ENCODE measurements at places on chromosomes 2 and 18.

DNA sequence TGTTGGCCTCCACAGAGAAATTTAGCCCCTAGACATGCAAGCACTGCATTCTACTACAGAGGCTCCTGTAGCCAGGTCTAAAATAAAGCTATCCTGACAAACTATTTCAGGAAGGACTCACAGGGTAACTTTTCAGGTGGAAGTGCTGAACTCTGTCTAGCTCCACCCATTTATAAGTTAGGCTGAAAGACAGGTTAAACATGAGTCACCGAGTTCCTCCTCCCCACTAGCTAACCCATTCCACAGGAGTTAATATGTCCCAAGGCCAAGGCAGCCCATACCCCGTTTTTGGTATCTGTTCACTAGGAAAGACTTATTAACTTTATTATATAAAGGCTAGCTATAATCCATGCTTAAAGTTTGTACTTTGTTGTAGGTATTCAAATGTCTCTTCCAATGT, 3.5 kb downstream of the CWC22 start:
- no peak for DNase-seq

DNA sequence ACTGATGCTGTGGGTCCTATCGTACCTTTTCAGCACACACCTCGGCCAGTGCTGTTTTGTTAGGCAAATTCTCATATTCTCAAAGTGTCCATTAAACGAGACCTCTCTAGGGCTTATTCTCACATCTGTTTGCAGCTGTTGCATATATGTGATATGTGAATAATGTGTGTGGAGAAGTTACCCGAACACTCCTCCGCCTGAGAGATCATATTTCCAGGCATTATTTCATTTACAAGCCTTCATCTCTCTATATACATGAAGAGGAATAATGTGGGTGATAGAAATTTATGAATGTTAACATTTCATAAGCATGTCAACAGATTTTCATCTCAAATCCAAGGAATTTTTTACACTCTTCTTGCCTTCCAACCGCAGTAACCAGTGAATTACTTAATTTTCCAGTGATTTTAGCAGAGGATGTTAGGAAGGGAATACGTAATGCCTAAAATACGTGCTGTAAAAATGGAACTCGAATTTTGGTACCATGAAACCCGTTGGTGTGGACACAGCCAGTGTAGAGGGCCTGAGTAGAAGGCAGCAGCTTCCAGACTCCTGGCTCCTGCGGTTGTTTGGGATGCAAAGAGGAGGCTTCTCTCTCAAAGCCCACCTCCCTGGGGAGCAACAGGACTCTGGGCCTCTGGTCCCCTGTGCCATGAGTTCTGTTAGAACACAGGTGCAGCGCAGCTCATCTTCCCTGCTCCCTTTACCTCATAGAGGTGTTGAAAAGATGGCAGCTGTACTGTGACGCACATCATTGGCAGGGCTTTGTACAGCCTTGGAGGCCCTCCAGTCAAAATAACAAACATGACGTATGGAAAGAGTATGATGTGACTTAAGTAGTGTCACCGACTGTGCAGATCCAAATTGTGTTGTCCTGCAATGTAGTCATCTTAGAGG, 280.1 kb downstream of the NEDD4L start:
- no peak for DNase-seq

- DNase-seq: no peak
These were observed 91.2 kb downstream of the NEDD4L start for GRCh38 chr18:58135183-58135641.

- no peak for DNase-seq
These were observed 144.3 kb downstream of the KCNE4 start for GRCh38 chr2:223196331-223196730.

DNA sequence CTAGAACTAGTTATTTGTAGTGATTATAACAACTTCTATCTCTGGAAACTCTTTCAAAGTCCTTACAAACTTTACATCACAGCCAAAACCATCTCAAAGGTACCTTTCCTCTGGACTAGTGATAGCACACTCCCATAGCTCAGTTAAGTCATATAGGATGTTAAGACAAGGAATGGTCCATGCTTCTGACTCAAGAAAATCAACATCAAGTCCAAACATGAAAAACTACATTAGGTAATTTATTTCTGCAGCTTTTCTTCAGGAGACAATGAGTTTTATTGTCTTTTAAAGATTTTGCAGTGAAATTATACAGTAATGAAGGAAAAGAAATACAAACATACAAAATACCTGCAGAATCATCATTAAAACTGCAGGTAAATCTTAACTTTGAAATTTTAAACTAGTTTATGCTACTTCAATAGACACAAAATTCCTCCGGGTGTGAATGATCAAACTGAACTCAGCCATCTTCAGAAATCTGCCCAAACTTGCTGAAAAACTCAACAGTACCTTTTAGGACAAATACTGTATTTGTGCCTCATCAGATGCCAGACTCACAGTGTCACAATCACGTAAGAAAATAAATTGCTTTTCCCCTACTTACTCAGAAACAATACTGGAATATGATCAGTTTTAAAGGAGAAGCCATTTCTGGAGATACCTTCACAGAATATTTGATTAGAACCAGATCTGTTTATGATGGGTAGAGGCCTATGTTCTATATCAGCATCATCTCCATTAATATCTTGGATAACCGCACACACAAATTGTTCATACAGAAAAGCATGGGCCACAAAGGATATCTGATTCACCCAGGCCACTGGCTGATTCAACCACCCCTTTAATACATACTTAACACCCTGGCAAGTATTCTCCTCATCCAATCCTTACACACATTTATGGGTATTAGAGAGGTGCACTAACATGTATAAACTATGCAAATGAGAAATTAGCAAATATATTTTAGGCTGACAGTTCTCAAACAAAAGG, 2.6 kb downstream of the TMEM131 start:
- DNase-seq: no peak

GRCh38 chr2:24843330-24843860, 50.2 kb downstream of the CENPO start:
- DNase-seq: no peak

DNA sequence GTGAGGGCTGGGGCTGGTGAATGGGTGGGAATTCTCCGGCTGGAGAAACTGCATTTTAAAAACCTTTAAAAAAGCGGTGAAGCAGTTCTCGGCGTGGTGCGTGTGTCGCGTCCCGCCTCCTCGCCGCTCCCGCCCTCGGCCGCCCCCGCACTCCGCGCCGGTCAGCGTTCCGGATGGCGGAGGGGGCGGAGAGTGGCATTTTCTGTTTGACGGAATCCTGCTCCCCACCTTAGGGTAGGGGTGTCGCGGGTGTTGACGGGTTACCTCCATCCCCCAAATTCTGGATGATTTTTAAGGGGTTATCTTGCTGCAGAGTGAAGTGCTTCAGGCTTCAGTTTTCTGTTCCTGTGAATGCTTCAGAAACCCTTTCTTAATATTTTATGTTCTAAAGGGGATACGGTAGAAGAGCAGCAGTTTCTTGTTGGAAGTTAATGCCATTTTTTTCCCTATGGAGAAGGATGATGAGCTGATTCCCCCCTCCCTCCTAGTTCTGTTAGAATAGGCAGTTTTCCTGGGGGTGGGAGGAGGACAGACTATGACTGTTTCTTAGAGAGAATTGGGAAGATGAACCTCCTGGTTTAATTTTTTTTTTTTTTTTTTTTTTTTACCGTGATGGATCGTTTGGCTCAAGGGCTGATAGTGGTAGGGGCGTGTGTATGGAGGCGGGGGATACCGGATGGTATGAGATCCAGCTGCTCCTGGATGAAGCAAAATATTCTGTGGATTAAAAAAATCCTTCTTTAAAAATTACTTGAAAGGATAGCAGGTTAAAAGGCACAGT, 756 bp downstream of the ABI2 start:
- no peak for DNase-seq

- no peak for DNase-seq
These were observed 13.5 kb downstream of the ALPK2 start for GRCh38 chr18:58615140-58616132.

DNA sequence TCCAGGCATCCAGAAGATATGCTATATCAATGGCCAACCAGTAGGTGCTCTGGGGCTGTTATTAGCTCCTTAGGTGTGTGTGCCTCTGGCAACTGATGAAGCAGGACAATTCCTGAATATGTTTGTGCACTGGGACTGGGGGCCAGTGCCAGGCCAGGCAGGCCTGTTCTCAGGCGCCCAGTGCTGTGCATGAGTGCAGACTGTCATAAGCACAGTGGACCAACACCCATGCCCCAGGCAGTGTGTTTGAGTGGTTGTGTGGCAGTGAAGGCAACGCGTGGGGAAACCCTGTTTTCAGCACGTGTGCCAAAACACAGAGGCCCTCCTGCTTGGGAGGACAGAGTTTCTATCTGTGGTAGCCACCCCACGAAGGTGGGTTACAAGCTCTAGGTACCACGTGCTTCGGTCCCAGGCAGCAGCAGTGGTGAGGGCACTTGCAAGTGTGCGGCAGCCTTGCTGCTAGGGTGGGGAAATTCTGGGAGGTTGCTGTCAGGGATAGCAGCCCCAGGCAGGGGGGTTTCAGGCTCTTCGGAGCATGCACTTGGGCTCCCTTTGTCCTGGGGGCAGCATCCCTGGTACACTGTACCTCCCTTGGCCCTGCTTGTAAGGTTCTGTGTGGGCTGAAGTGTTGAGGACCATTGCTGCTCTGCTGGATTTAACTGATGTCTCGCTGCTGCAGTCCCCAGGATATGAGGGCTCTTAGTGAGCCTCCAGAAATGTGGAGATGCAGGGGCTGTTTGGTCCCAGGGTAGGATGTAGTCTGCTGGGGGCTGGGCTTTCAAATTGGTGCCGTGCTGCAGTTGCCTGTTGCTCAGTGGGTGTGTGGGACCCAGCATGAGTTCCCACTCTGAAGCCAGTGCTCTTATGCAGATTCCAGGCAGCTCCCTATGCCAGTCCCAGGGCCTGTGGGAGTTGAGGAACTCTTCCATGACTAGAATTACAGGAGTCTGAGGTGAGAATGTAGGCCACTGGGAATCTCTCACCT, 280.9 kb downstream of the RPRM start:
- no peak for DNase-seq

DNA sequence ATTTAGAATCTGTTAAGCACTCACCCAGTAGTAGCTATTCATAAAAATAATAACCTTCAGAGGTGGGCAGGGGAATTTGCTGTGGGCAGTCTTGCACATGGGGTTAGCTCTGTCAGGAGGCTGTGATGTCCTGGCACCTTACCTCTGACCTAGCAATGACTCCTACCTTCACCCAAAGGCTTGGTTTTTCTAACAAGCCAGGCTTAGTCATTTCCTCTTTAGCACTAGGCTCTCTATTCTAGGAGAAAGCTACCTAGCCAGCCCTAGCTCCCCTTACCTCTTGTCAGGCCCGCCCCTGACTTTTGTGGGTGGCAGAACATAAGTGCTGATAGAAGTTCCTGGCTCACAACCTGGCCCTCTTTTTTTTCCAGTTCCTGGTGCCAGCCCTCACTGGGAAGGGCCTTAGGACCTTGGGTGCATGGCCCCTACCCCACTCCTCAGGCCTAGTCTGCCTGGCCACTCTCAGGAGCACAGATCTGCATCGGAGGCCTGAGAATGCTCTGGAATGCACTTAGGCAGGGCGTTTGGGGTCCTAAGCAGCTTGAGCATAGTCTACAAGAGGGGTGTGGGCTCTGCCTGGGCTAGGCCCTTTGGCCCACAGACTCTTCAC, 17.7 kb downstream of the CPLX4 start:
- no peak for DNase-seq

DNA sequence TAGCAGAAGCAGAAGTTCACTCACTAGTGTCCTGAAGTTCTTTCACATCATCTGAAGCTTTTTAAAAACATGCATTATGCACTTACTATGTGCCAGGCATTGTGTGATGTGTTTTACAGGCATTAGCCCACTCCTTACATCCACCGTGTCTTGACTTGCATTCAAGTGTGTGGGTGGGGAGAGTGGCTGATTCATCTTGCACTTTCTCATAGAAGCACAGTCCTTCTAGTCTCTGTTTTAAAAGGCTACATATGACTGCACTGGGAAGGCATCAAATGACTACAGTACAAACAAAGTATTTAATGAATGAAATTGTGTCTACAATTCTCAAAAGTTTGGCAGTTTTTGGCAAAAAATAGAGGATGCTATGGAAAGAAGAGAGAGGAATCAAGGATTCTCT, 21.6 kb upstream of the DSC3 start:
- DNase-seq: no peak

GRCh38 chr2:189426886-189427285, 14.4 kb upstream of the WDR75 start:
- DNase-seq: no peak

GRCh38 chr18:52409727-52410126, 69.7 kb downstream of the DCC start:
- no peak for DNase-seq

DNA sequence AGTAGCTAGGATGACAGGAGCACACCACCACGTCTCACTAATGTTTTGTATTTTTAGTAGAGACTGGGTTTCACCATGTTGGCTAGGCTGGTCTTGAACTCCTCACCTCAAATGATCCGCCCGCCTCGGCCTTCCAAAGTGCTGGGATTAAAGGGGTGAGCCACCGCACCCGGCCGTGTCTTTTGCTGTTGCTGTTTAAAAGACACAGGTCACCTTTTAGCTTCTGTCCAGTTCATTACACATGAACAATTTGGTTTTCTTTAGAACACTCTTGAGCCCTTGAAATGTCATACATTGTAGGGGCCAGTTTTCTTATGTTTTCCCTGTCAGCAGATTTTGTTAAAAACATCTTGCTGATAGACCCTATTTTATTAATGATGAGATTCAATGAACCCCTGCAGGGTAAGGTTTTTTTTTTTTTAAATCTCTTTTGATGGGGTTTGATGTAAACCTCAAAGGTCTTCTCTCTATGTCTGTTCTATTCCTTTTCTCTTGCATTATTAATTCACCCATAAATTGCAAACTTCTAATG, 61.0 kb upstream of the AGPS start:
- DNase-seq: no peak

- DNase-seq: no peak
These were observed 34.1 kb downstream of the ASAP2 start for GRCh38 chr2:9240745-9241144.

DNA sequence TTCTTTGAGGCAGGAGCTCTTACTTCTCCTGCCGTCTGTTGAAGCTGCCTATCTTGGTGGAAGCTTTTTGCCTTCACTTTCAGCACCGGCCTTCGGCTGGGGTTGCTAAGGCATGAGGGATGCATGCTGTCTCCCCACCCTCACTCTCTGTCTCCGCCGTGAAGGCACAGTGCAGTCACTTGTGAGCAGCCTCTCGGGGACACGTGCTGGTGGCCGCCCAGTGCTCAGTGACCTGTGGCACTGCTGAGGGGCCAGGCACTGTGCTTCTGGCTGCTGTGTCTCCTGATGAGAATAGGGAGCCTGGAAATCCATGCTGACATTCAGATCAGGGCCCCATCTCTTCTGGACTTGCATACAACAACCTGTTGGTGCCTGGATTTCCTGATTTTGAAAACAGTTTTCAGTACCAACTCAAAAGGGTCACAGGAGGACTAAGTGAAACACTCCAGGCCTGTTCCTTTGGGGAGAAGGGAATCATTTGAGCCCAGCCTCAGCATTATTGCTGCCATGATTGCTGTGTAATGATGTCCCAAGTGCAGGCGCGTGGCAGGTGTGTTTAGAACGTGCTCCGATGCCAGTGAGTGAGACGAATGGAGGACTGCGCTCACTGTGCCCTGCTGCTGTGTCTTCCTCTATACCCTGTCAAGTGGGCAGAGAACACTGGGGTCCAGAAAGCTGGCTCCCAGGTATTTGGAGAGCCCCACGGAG, 218.1 kb downstream of the SEPTIN10 start:
- DNase-seq: no peak

- DNase-seq: no peak
These were observed 146.4 kb downstream of the RIF1 start for GRCh38 chr2:151556121-151556520.
